ENCODE measurements at places on chromosomes 7 and 10.

- no peak for DNase-seq
Measured at GRCh38 chr7:155507576-155507975, 38.8 kb downstream of the CNPY1 start.

- DNase-seq: peak; percentile 63
Measured at GRCh38 chr7:24979470-24979862, 512 bp downstream of the OSBPL3 start.

DNA sequence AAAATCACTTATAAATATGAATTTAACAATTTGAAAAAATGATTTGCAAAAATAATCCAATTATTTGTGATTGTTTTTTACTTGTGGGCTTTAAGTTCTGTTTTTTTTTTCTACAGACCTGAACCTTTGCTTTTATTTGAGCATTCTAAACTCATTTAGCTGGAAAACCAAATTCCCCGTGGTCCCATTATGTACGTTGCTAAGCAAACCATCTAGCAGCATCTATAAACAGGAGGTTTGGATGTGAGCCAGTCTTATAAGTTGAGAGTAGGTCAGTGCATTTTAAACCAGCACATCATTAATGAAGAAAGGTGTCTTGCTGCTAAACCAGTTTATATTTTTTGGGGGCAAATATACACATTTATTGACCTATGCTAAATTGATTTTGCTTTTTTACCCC lies 77.3 kb downstream of the LRRN3 start:
- no peak for DNase-seq

DNA sequence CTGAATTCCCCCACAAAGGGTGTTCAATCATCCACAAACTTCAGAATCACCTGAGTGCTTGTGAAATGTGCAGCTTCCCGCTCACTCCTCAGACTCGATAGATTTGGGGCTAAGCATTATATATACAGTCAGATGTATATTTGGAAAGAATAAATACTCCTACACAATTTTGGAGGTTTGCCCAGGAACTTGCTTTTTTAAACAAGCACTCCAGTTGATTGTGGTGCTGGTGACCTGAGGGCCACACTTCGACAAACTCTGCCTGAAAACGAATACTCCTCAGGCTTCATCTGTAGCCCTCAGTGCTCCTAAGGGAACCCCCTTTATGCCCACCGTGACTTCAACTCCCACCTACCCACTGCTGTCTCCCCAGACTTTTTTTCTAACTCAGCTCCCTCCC lies 211.6 kb downstream of the INHBA start:
- DNase-seq: no peak

GRCh38 chr10:12697764-12698163 lies 303.7 kb downstream of the CCDC3 start:
- DNase-seq: no peak

- DNase-seq: no peak
Measured at GRCh38 chr10:58782876-58783851, 270.5 kb downstream of the BICC1 start.

GRCh38 chr7:44232901-44233715 lies 32.3 kb downstream of the YKT6 start:
- DNase-seq: no peak

DNA sequence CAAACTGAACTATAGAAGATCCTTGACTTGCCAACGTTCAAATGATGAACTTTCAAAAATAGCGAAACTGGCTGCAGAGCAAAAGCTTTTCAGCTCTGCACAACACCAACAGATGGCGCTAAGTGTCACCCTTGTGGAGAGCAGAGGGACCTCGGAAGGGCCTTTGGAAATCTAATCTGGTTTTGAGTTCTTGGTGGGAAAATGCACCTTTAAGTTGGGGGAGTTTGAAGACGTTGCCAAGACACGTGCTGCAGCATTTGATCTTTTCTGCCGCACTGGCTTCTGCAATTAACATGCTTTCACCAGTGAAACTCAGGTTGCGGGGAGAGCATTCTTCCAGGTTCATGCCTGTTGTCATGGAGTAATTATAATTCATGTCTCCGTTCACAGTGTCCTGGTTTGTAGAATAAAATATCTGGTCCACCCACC lies 26.3 kb upstream of the WDR11 start:
- no peak for DNase-seq

DNA sequence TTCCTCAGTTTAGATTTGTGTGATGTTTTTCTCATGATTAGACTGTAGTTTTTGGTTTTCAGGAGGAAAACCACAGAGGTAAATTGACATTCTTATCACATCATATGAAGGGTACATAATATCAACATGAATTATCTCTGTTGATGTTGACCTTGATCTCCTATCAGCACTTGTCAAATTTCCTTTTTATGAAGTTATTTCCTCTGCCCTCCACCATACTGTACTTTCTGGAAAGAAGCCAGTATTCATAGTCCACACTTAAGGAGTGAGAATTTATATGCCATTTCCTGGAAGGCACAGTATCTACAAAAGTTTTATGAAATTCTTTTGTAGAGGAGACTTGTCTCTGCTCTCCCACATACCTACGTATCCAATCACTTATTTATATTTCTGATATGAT lies 807.2 kb upstream of the MBL2 start:
- no peak for DNase-seq

- DNase-seq: no peak
Measured at GRCh38 chr10:97921581-97922021, 72.0 kb downstream of the GOLGA7B start.

- DNase-seq: no peak
Measured at GRCh38 chr10:23202779-23203178, 10.7 kb downstream of the PTF1A start.

DNA sequence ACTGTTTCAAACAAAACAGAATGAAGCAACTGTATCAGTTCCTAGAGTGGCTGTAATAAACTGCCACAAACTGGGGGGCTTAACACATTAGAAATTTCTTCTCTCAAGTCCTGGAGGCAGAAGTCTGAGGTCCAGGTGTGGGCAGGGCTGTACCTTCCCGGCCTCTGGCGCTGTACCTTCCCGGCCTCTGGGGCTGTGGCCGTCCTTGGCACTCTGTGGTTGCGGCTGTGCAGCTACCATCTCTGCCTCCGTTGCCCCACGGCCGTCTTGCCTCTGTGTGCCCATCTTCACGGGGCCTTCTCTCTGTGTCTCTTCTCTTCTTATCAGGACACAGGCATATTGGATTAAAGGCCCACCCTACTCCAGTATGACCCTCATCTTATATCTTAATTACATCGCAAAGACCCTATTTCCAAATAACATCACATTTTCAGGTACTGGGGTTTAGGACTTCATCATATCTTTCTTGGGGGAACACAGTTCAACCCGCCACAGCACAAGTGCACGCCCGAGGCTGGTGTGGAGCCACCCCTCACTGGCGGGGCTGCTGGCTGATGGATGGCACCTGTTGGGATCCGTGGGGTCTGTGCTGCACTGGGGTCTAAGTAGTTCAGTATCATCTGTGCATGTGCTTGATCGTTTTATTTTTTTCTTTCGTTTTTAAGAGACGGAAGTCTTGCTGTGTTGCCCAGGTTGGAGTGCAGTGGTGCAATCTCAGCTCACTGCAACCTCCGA lies 123.2 kb downstream of the ACTR3B start:
- DNase-seq: no peak

- DNase-seq: no peak
Measured at GRCh38 chr10:79137300-79137756, 68.6 kb downstream of the ZMIZ1 start.

GRCh38 chr7:121752706-121753105 lies 120.3 kb upstream of the PTPRZ1 start:
- DNase-seq: no peak

GRCh38 chr10:61784354-61785133 lies 117.0 kb upstream of the ARID5B start:
- no peak for DNase-seq

Measured in activated CD8-positive, alpha-beta memory T cell treated with anti-CD3 and anti-CD28 coated beads for 48 hours (primary cell).